ENCODE measurements at places on chromosomes 7 and 10.

DNA sequence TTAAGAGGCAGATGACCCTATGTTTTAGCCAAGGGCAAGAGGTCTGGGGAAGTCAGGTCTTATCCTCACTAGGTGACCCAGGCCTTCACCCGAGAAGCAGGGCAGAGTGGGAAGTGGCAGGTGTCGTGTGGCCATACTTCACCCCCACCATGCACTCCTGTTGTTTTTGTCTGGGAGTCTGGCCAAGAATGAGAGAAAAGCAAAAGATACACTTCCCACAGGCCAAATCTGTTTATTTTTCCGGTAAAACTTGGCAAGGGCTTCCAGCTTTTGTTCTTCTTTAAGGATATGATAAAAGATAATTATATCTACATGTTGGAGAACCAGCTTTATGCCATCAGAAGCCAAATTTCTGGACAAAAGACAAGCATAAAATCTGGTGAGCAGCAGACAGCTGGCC lies 137.4 kb upstream of the CDC14C start:
- no peak for DNase-seq

DNA sequence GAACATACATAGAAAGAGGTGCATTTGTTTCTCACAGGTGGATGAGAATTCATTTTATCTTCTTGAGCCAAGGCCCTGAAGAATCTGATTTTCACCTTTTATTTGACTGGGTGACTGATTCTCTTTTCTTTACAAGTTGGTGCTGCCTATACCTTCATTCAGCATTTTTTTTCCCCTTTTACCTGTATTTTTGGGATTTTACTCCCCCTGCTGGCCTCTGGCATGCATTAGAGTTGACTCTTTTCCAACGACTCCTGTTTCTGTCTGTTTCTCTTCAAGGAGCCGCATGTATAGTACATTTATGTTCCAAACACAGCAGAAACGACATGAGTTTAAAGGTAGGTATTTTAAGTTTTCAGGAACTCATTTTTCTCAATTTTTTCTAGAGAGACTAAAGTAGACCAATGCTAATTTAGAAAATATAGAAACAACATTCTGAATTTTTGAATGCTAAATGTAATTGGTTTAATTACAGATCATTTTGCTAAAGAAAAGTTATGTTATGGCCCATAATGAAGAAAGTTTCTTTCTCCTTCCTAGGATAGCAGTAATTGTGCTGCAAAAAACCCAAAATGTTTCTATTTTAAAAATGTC lies 149.8 kb upstream of the HDAC9 start:
- DNase-seq: no peak

DNA sequence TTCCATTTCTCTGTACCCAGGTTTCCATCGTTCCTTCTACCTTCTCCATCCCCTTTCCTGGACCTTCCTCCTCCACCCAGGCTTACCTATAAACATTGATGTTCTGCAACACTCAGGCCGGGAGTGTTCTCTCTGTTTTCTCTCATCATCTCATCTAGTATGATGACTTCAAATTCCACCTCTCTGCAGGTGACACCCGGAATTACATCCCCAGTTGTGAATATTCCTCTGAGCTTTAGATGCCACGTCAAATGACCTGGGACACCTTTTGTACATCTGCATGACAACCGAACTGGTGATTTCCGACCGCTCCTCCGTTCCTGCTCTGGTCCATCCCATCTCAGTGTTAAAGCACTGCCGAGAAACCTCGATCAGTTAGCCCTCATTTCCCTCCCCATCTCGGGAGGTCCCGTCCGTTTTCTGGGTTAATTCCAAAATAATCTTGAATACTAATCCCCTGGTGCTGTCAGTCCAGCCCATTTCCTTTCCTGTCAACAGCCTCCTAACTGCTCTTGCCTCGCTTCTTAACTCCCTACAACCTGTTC lies 76.7 kb upstream of the SAMD8 start:
- DNase-seq: no peak

DNA sequence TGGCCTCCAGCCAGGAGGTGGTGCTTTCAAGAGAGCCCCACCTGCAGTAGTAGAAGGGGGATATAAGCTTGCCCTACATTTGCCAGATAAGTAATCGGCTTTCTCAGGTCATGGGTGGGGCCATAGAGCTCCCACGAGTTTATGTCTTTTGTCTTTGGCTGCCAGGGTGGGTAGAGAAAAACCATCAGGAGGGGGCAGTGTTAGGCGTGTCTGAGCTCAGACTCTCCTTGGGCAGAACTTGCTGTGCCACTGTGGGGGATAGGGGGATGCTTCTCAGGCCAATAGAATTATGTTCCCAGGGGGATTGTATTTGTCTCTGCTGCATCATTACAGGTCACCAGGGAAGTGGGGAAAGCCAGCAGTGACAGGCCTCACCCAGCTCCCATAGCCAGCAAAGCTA lies 12.3 kb upstream of the MRPS33 start:
- no peak for DNase-seq

GRCh38 chr7:39547336-39547735 lies 18.9 kb upstream of the YAE1 start:
- no peak for DNase-seq

- DNase-seq: no peak
Observed at GRCh38 chr10:31590023-31590800, 271.2 kb downstream of the ZEB1 start.

- DNase-seq: no peak
Observed at GRCh38 chr7:7148798-7149481, 33.4 kb upstream of the C1GALT1 start.

DNA sequence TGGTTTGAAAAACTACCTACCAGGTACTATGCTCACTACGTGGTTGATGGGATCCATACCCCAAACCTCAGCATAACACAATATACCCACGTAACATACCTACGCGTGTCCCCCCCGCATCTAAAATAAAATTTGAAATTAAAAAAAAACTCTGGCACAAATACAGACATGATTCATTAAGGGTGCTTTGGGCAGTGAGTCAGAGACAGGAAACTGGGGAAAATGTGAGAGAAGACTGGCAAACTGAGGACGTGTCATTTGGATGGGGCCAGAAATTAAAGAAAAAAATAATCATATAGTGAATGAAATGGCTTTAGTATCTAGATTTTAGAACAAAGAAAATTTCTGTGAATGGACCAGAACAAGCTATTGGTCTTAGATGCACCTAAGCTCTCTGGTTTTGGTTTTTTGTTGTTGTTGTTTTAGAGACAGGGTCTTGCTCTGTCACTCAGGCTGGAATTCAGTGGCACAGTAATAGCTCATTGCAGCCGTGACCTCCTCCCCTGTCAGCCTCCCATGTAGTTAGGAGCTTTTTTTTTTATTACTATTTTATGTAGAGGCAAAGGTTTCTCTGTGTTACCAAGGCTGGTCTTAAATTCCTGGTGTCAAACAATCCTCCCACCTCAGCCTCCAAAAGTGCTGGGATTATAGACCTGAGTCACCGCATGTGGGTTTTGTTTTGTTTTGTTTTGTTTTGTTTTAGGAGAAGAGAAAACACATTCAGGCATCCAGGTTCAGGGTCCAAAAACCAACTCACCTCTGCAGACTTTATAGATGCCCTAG lies 5.9 kb upstream of the PRSS58 start:
- DNase-seq: no peak

GRCh38 chr7:25662841-25663800 lies 434.8 kb upstream of the NPVF start:
- DNase-seq: no peak

GRCh38 chr10:22229802-22230157 lies 12.0 kb upstream of the EBLN1 start:
- no peak for DNase-seq

- no peak for DNase-seq
Observed at GRCh38 chr7:73906874-73907273, 45.9 kb downstream of the TMEM270 start.

DNA sequence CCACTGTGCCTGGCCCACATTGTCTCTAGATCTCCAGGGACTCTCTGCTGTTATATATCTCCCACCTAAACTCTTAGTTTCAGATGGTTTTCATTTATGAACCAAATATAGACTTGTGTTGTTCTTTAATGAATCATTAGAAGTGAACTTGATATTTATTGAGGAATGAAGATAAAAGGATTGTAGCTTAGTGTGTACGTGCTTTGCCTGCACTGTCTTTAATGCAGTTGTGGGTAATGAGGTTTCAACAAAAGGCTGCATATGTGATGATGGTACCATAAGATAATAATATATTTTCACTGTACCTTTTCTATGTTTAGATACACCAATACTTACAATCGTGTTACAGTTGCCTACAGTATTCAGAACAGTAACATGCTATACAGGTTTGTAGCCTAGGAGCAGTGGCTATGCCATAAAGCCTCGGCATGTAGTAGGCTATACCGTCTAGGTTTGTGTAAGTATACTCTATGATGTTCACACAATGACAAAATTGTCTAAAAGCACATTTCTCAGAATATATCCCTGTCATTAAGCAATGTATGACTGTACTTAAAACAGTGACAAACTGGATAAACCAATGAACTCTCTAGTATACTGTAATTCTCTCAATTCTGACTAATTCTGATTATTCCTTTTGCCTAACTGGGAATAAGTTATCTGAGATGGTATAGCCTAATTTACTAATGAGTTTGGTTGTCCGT lies 25.2 kb downstream of the VCL start:
- DNase-seq: no peak

DNA sequence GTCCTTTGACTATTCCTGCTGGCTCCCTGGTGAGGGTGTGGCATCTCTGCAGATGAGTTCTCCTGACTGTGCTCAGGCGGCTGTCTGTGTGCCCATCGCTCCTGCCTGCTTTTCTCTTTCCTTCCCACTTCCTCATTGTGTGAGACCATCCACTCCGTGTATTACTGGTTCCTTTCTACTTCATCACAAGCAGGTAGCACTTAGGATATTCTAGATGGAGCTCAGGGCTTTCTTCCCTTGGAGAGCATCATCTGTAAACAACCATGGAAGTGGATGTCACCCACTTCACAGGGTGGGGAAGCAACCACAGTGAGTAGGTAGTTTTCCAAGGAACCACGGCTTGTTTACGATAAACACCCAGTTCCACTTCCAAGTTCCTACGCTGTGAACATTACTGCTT lies 15.7 kb downstream of the DNAJB6 start:
- DNase-seq: no peak

DNA sequence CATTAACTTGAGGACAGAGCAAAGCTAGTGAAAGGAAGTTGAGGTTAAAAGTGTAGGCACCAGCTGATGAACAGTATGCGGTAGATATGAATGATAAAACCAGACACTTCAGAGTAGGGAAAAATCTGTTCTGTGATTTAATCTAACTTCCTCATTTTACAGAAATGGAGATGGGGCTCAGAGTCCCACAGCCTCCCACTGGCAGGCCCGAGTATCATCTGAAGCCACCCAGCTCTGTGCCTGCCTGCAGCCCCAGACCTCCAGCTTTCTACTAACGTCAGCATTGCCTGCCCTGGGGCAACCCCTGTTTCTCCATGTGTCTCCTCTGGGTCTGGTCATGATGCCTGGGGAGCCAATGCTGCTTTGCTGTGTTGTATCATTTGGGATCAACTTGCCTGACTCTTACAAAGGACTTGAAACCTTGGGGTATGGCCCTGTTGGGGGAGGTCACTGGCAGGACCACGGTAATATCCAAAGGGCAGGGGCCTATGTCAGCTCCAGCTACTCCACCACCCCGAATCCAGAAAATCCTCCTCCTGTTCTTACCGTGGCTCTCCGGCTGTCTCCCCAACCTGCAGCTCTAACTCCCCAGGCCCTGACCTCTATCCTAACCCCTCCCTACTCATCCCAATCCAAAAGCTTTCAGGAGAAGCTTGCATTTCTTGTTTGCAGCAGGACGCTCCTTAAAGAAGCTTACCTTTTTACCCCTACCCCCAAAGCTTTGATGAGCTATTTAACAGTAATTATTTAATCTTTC lies 56.2 kb upstream of the NPY start:
- no peak for DNase-seq

GRCh38 chr7:105035349-105035748 lies 21.3 kb downstream of the KMT2E start:
- no peak for DNase-seq

DNA sequence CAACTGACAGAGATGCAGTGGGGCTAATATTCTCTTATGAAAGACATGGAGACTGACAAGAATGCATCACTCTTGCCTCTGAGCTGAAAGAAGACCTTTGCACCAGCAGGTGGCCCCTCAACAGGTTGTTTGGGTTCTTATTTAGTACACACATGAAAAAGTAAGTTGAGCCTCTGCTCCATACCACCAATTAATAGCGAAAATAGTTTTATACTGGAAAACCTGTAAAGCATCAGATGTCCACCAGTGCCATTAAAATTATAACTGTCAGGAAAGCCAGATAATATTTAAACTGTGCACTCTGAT lies 26.3 kb upstream of the FAM13C start:
- DNase-seq: no peak

- DNase-seq: no peak
Observed at GRCh38 chr7:22435720-22436119, 64.3 kb downstream of the STEAP1B start.

GRCh38 chr10:29100505-29100904 lies 188.4 kb upstream of the LYZL1 start:
- no peak for DNase-seq

DNA sequence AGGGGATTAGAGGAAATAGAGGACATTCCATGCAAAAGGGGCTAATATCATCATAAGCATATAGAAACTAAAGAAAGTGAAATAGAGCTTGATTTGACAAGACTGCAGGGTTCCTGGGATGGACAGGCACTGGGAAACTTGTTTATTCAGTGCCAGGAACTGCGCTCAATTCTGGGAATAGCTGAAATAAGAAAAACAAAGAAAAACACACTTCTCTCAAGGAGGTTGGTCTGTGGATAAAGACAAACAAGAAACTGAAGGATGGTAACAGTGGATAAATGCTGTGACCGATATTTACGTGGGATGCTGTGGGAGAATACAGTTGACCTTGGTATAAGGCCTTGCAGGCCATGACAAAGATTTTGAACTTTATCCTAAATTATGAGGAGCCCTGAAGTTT lies 40.9 kb upstream of the ANLN start:
- DNase-seq: no peak

DNA sequence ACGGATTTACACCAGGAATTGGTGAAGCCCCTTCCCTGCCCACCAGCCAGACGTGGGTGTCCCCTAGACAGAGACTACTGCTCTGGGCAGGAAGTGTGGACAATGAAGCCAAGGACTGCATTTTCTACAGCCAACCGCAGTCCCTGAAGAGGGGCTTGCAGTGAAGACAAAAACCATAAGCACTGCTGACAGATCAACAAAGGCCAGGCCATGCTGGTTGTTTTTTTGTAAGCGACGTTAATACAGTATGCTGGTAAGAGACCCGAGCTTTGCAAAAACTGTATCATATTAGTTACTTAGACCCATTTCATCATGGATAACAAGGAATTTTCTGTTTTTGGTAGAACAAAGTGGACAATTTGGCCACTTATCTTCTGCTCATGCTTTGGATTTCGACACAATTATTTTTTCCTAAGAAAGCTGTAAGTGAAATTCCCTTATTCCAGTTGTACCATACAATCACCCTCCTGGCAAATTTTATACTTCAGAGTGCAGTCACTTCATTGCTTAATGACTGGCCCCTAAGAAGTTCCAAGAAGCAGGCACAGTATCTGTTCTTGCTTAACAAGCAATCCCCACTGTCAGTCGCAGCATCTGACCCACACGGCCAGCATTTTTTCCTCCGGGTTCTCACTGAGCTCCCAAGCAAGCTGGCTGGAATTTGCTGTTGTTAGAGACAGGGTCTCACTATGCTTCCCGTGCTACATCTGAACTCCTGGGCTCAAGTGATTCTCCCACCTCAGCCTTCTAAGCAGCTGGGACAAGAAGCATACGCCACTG lies 163.5 kb downstream of the PARD3 start:
- DNase-seq: no peak

- DNase-seq: no peak
Observed at GRCh38 chr7:103292122-103292521, 5.1 kb upstream of the PMPCB start.

All from activated naive CD8-positive, alpha-beta T cell treated with anti-CD3 and anti-CD28 coated beads, Interleukin-2, amount 50 U/mL, for 16 hours (primary cell).